ENCODE measurements at places on chromosomes 7 and 10. TPM values are rescaled to one million over a fixed set of nuclear protein-coding genes. Genes with fewer than 3 reads are reported as not detected.

Gene TMEM236
- total RNA-seq: 0.10 TPM

Gene ARMH3
- total RNA-seq: 5.9 TPM

Gene HTR5A
- not detected for total RNA-seq

Gene MUC3A
- total RNA-seq: 0.75 TPM

Gene TMEM184A
- 2.6 TPM for total RNA-seq

Gene FFAR4
- total RNA-seq: not detected

Gene PODXL
- total RNA-seq: 0.65 TPM

Gene TAS2R41
- total RNA-seq: not detected

Gene GIMAP6
- 0.15 TPM for total RNA-seq

Gene TMEM196
- total RNA-seq: 0.17 TPM

Gene RARRES2
- 161 TPM for total RNA-seq

Gene GSTO2
- total RNA-seq: 8.9 TPM

Gene INPP5F
- total RNA-seq: 19.3 TPM

Gene GPER1
- total RNA-seq: 1.6 TPM

Gene GPRIN2
- 29.2 TPM for total RNA-seq

Gene HABP2
- total RNA-seq: 28.8 TPM

Gene TMEM130
- total RNA-seq: 0.60 TPM

Gene PLXDC2
- 7.8 TPM for total RNA-seq

Gene MICALL2
- total RNA-seq: 10.1 TPM

Gene SORBS1
- total RNA-seq: 9.8 TPM

Gene WDR86
- total RNA-seq: not detected

Gene FAM13C
- not detected for total RNA-seq

Gene NXPH1
- total RNA-seq: not detected

Gene BTBD16
- total RNA-seq: not detected

Gene CBX3
- total RNA-seq: 124 TPM

Gene AHR
- total RNA-seq: 214 TPM

Gene PRTFDC1
- total RNA-seq: 13.7 TPM

Gene AGBL3
- total RNA-seq: 2.3 TPM

Gene ADARB2
- 0.10 TPM for total RNA-seq

Gene TACC2
- total RNA-seq: 11.2 TPM

Gene LBX1
- total RNA-seq: not detected

Gene ADCYAP1R1
- not detected for total RNA-seq
